ENCODE measurements at places on chromosomes 13 and 19.
A peak's percentile ranks its signal among the peaks of the same experiment; 100 is the strongest.

- no peak for DNase-seq
These were observed 955 bp downstream of the ZNF274 start for GRCh38 chr19:58183817-58184215.

- no peak for DNase-seq
These were observed 65.3 kb downstream of the KCTD15 start for GRCh38 chr19:33861950-33862349.

GRCh38 chr19:32677657-32678056, 2.0 kb downstream of the RGS9BP start:
- no peak for DNase-seq

DNA sequence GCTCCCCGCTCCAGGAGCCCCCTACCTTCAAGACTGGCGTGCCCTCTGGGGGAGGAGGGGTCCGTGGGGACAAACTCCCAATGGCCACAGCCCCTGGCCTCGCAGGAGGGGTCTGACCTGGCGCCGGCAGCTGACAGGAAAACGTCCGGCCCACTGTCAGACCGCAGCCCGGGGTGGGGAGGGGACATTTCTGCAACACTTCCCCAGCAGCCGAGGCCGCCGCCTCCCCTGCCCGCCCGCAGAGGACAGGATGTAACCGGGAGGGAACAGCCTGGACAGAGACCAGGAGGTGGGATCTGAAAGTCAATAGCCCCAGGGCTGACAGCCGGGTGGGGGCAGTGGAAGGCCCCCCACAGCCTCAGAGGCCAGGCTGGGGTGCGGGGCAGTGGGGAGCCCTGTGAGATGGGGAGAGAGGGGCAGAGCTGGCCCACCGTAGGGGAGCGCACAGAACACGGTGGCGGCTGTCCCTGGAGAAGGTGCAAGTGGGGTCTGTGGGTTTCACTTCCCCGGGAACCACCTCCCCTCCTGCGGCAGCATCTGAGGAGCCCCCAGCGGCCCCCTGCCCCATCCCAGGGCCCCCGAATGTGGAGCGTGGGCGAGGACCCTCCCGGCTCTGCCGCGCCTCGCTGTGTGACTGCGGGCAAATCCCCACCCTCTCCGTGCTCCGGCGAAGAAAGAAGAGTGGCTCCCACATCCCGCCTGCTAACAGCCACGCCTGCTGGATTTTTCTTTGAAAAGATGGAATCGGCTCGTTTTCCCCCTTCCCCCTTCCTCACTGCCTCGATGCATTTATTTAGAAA, at the start of gene PEAK3:
TSS of gene PEAK3 (minus strand) at position 114 of the 800 bp plus-strand sequence. CDS start 1,244 bp downstream, outside the sequence.
- no peak for DNase-seq

DNA sequence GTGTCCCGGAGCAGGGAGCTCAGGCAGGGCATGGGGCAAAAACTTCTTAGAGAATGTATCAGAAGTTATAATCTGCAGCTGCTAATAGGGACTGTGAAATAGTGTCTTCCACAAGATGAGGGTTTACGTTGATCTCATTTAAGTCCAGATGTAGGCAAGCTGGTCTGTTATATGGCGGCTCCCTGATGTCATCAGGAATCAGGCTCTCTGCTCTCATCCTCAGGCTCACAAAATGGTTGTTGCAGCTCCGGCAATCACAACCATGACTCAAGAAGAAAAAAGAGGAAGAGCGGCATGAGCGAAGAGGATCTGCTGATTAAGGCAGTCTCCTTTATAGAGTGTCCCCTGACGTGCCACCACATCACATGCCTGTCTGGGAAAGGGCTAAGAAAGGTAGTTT, 191.3 kb downstream of the KLF5 start:
- no peak for DNase-seq

GRCh38 chr13:44899967-44900366, 89.3 kb downstream of the NUFIP1 start:
- no peak for DNase-seq

DNA sequence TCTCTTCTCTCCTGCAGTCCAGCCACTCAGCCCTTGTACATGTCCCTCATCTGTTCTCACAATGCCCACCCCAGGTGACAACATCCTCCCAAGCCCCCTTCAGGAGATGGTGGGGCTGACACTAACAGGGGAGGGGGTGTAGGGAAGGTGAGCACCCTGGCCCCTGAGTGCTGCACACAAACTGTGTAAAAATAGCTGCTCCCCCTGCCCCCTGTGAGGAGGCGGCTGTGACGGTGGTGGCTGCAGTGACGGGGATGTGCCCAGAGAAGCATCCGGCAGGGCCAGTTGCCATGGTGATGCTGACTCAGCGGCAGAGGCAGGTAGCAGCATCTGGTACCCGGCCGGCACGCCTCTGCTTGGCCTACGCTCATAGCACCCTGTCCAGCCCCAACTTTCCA, 13.0 kb upstream of the JUND start:
- peak; percentile 90 for DNase-seq

DNA sequence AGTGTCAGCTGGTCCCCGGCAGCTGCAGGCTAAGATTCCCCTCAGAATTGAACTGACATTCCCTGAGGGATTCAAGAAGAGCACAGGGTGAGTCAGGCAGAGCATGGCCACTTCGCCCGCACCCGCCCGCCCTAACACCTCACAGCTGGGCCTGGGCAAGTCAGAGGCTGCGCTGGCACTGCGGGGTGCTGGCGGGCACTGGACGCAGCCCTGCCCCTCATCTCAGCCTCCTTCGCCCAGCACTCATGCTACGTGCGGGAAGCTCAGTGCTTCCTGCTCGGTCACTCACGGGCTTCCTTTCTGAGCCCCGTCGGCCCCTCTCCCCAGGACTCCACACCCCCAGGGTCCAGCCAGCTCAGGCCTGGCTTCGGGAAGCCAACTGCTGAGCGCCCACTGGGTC, 56.9 kb downstream of the MLLT1 start:
- DNase-seq, result no peak

DNA sequence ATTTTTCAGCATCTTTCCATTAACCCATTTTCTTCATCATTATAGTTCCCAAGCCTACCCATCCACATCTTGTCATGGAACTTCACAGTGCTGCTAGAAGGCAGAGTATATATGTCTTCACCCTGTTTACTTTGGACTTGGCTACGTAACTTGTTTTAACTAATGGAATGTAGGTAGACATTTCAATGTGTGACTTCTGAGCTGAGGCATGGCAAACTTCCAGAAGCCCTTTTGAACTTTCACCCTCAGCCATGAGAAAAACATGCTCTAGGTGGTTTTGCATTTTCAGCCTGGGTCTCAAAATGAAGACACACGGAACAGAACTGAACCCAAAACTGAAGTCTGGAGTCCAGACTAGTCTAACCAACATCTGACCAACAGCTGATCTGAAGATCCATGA, 3.2 kb downstream of the TEX30 start:
- DNase-seq, result no peak

DNA sequence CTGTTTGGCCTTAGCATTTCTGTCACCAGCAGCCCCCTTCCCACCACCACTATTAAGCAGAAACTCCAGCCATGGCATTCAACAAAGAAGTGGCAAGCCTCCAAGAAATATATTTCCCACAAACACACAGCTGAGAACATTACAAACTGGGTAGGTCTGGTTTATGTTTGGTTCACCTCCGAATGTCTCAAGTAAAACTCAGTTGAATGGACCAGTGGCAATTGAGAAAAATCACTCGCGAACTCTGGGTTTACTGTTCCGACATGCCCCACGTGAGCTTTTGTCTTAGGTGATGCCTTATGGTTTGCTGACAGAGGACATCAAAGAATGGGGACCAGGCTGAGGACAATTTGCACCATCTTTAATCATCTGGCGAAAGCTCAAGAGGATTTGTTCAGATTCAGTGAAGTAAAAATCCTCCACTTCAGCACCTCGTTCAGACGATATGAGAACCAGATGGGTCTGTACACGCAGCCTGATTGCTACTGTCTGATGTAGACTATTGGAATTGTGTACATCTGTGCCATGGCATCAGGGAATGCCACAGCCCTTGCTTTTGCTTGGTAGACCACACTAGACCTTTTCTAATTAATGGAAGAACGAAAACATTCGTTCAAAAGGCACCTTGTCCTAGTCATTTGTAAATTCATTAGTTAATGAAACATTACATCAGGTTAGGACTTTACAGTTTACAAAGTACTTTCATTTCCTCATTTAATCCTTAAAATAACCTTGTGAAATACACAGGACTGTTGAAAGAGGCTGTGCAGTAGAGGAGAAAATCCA, 59.4 kb downstream of the SLC10A2 start:
- DNase-seq, result no peak

GRCh38 chr13:21541980-21542379, 62.0 kb downstream of the MICU2 start:
- no peak for DNase-seq

DNA sequence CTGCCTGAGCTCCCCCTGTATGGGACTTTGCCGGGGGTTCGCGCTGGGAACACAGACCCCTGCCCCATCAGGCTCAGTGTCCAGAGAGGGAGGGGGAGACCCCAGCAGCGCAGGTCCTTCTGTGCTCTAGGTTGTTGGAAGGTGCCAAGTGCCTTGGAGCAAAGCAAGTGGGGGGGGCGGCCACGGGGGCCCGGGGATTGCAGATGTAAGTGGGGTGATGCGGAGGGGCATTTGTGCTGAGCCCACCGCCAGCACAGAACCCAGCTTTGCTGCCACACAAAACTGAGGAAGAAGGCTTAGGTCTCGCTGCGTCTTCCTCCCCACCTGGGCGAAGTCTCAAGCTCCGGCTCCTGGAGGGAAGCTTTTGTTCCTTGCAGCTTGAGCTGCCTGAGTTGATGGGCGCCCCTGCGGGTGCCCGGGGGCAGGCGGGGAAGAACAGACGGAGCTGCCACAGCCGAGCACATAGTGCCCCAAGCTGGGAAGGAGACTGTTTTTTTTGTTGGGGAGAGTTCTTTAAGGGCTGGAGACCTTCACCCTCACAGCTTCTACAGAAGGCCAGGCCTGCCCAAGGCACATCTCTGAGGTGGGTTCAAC, 1.5 kb upstream of the NTN5 start:
- DNase-seq, result no peak

- DNase-seq, result peak; percentile 56
These were observed at the start of gene MAP1S for GRCh38 chr19:17718947-17719711. Gene MAP1S, plus strand, starts transcription at chr19:17719480. Its CDS starts 23 bp downstream, at chr19:17719503.

DNA sequence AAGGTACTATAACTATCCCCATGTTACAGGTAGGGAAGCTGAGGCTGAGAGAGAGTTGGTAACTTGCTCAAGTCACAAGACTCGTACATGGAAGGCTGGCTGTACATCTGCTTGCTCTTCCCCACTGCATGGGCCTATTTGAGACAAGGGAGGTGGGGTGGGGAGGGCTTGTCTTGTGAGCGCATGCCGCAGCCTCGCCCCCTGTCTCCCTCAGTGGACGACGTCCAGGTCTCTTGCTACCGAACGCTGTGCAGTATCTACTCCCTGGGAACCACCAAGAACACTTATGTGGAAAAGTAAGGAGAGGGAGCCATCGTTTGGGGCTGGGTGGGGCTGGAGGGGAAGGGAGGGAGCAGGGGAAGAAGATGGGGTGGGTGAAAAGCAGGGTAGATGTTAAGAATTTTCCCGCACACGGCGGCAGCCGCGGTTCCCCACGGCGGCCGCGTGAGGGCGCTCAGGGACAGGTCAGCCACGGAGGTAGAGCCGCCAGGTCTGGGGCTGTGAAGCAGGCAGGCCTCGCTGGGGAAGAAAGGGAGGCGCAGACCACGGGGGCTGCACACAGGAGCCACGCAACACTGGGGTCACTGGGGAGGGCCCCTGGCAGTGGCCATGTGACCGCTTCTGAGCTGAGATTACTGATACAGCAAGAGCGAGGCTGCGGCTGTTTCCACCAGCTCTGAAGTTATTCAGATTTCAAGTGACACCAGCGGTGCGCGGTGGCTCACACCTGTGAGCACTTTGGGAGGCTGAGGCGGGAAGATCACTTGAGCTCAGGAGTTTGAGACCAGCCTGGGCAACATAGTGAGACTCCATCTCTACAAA, 81.5 kb downstream of the RYR1 start:
- DNase-seq, result peak; percentile 70

DNA sequence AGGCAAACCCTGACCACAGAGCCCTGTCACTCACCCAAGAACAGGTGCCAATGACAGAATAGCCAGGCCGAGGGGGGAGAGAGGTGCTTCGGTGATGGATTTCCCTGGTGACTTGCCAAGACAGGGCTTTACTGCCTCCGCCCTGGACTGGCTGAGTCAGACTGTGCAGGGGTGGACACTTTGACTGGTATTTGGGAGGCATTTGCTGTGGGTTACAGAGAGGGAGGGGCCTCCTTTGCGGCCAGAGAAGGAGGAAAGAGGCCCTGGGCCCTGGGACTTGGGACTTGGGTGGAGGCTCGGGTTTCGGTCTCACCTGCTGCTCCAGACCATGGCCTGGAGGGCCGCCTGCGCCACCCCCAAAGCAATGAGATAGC, 4.6 kb upstream of the EPS8L1 start:
- DNase-seq, result no peak

DNA sequence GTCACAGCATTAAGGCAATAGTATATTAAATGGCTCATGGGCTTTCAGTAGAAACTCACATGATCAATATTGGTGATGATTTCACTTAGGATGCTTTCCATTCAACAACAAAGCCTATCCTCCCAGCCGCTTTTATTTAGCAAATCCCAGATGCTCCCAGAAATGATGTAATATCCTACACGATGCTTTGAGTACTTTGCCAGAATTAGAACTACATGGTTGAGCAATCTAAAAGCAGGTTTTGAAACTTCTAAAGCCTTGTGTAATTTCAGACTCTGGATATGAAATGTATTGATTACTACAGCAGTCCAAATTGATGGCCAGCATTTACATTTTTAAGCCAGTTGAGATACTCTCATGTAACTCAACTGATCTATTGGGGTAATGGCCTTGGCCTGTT, 13.6 kb downstream of the DLEU7 start:
- DNase-seq, result no peak

- DNase-seq, result no peak
These were observed 32.7 kb downstream of the MBNL2 start for GRCh38 chr13:97254816-97255215.

DNA sequence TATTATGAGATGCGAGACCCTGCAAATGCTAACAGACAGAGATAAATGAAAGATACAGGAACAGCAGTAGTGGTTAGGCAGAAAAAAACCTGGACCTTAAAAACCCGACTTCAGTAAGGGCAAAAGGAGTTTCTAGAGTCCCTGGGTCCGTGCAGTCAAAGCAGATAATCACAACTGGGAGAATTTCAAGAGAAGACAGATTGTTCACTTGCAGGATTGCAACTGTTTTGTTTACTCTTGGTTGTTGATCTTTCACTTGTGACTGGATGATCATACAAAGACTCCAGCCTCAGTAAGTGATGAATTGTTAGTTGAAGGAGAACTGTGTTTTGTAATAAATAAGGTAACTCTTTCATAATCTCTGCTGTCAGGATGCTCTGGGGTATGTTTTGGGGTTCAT, 135.1 kb downstream of the GPC6 start:
- no peak for DNase-seq

DNA sequence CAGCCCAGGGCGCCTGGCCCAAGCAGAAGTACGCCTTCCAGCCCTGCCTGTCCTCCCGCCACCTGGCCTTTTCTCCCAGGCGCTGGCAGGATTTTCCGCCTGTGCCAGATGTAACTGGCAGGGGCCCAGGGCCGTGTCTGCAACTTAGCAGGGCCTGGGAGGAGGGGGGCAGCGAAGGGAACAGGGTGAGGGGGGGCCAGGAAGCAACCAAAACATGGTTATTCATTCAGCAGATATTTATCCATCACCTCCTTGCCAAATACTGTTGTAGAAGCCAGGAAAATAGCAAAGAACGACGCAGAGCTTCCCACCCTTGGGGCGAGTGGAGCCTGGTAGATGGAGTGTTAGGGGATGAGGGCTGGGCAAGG, 5.6 kb downstream of the TLE6 start:
- DNase-seq, result no peak
